ENCODE measurements at places on chromosomes 3 and 15.

GRCh38 chr15:47705281-47705997 is 11.9 kb upstream of the SEMA6D start:
- no peak for DNase-seq

- no peak for DNase-seq
Observed at GRCh38 chr3:58459160-58459559, 25.5 kb upstream of the PDHB start.

GRCh38 chr3:153166206-153166605 is 4.2 kb downstream of the RAP2B start:
- no peak for DNase-seq

- DNase-seq: no peak
Observed at GRCh38 chr3:25426408-25426807, 1.7 kb upstream of the RARB start.

- no peak for DNase-seq
Observed at GRCh38 chr3:185560676-185561075, 8.3 kb upstream of the LIPH start.

GRCh38 chr3:89395456-89395855 is 288.0 kb downstream of the EPHA3 start:
- no peak for DNase-seq

- DNase-seq: no peak
Observed at GRCh38 chr3:182519569-182519968, 273.7 kb upstream of the ATP11B start.

GRCh38 chr3:173584838-173585831 is 187.6 kb downstream of the NLGN1 start:
- no peak for DNase-seq

DNA sequence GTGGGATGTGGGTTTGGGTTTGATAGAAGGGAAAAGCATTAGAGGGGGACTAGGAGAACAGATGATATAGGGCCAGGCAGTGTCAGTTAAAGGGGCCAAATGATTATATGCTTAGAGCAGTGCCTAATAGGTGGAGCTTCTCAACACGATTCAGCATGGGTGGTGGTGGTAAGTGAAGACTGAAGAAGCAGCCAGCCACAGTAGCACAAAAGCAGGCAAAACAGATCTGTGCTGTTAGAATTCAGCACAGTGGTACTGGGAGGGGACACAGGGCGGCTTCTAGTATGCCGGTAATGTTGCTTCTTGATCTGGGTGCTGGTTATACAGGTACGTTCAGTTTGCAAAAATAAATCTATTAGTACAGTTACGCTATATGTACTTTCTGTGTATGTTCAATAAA is 25.5 kb downstream of the PDE8A start:
- no peak for DNase-seq

GRCh38 chr3:38476157-38476756 is 19.9 kb upstream of the EXOG start:
- no peak for DNase-seq

DNA sequence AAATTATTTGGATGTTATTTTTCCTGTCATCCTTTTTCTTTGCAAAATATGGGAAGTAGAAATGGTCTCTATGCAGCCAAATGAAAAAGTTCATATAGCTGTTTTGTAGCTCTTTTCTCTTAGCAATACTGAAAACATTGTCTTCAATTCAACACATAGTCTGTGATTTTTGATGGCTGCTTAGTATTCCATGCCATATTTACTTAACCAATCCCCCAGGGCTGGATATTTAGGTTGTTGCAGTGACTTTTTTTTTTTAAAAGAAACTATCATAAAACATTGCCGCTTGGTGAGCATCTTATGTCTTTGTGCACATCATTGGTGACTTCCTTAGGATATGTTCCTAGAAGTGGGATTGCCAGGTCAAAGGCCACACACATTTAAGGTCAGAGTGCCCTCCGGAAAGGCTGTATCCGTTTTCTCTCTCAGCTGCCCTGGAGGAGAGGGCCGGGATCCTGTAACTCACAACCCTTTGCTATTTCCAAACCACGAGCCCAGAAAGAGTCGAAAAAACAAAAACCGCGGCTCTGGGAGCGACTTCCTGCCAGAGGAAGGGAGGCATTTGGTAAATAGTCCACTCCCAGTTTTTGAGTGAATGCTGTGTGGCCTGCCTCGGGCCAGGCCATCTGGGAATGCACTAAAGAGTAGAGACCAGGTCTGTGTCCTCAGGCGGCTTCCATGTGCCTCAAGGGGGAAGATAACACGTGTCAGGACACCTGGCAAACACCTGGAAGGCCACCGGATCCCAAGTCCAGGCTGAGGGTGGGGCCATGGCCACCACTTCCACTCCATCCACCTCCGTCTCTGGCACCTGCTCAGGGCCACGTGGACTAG is 41.9 kb downstream of the SMAD6 start:
- no peak for DNase-seq

DNA sequence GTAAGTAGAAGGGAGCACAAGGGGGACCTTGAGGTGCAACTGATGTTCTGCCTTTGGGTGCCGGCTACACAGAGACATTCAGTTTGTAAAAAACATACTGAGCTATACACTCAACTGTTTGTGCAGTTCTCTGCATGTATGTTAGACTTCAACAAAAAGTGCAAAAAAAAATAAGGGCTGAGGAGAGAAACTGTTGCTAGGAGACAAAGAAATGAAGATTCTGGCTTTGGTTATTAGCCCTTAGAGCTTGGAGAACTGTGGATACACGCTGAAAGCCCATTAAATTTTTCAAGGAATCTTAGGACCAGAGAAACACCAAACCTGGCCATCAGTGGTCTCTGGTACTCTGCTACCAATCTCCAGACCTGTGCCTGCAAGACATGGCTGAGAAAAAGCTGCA is 207.6 kb upstream of the NSMCE3 start:
- no peak for DNase-seq

- no peak for DNase-seq
Observed at GRCh38 chr15:81751816-81752545, 293.8 kb downstream of the MEX3B start.

DNA sequence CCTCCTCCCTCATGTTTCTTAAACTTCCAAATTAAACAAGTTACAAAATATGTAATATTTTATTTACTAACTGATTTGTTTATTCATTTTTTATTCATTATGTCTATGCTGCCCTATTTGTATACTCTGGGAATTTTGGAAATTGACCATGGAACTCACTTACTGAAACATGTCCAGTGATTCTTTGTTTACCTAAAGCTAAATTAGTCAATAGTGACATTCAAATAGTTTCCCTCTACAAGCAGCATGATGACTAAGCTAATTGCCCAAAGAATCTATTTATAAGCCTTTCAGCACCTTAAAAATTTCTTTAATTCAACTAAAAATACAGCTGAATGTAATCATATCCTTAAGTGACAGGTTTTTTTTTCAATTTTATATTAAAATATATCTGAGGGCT is 437.7 kb downstream of the SI start:
- DNase-seq: no peak
